Skin of body (tissue), 3 donors: ENCODE measurements at places on chromosomes 7 and 10. TPM values are rescaled to one million over a fixed set of nuclear protein-coding genes. Genes with fewer than 3 reads are reported as not detected.

The GPR146 gene
- 9.3 TPM for total RNA-seq

DNA sequence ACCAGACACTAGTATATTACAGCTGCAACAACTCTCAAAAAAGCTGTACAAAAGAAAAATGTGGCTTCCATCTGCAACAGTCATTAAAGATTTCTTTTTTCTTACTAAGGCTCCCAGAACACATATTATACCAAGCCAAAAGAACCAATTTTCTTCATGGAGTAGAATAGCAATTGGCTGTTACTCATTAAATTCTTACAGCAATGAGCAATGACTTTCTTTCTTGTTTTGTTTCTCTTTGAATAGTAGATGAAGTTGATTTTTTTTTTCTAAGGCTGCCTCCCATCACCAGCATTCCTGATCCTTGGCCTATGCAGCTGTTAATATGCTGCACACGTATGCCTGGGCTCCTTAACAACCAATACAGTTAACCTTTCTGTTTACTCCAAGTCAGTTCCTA lies 36.6 kb upstream of the SPOCK2 start:
- DNase-seq: peak; percentile 85

- no peak for DNase-seq
These were observed 220.5 kb downstream of the TCERG1L start for GRCh38 chr10:131090761-131091661.

DNA sequence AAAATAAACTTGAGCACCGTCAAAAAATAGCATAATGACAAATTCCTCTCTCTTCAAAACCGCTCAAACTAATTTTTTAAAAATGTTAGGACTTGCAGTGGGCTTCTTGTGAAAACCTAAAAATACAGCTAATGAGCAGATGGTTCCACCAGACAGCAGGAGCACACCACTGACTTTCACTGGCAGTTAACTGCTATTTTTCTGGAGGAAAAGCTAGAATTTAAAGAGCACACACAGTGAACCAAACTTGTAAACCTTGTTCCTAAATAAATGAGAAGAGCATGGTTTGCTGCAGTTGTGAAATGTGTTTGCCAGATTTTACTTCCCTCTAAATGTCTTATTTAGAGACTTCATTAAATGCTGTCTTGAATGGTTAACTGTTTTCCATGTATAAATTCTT lies 143.9 kb downstream of the RAPGEF5 start:
- peak; percentile 20 for DNase-seq

DNA sequence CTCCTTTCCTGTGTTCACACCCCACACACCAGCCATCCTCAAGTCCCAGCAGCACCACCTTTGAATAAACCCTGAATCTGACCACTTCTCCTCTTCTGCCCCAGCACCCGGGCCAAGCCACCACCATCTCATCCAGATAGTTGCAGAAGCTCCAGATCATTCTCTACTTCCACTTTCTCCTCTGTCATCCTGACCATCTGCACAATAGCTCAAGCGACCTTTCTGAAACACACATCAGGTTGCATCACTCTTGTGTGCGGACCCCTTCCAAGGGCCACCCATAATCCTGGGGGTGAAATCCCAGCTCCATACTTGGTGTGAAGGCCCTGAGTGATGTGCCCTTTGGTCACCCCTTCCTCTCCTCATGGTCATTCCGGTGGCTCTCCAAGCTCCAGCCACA lies 187.4 kb upstream of the GALNT17 start:
- no peak for DNase-seq

The ZNF736 gene
- total RNA-seq: 22.1 TPM

DNA sequence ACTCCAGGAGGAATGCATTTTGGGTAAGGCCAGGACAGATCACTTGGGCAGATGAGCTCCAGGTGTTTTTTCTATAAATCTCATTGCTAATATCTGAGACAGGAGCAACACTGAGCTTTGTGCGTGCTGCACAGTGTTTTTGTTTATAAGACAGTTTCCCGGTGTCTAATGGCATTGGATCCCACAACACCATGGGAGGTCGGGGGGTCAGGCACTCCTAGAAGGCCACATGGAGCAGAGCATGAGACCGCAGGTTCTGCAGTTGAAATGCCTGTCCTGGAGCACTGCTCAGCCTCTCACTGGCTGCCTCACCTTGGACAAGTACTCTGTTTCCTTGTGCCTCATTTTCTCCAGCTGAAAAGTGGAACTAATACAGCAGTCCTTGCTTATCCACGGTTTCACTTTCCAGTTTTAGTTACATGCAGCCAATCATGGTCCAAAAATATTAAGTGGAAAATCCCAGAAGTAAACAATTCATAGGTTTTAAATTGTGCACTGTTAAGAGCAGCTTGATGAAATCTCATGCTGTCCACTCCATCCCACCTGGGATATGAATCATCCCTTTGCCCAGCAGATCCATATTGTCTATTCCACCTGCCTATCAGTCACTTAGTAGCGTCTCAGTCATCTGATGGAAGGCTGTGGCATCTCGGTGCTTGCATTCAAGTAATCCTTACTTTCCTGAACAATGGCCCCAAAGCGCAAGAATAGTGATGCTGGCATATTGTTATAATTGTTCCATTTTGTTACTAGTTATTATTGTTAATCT lies 35.2 kb downstream of the ATXN7L1 start:
- DNase-seq: no peak

DNA sequence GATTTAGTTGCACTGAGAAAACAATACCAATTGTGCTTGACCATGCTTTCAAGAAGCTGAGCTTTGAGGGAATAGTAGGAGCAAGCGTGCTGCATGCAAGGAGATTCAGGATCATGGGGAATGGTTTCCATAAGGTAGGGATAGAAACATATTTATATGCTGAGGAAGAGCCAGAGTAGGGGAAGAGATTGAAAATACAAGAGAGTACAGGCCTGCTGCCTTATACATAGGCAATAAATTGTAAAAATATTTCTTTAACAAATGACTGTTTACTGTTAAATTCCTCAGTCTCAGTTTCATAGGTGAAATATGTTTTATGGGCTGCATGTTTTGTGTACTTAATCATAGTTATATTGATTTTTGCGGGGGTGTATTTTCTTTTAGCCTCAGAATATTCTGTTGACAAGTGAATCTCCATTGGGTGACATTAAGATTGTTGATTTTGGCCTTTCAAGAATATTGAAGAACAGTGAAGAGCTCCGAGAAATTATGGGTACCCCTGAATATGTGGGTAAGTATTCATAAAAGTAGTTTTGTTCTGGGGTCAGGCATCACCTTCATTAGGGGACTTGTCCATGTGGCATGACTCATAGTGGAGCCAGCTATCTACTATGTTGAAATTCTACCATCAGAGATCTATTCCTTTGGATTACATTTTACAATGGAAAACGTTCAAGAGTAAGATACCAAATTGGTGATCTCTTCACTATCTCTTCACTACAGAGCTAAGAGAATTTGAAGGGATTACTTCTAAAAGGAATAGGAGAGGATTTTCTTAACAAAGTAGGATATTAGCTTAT lies 36.5 kb downstream of the STK17A start:
- DNase-seq: no peak

The CFAP58 gene
- total RNA-seq: 0.39 TPM

DNA sequence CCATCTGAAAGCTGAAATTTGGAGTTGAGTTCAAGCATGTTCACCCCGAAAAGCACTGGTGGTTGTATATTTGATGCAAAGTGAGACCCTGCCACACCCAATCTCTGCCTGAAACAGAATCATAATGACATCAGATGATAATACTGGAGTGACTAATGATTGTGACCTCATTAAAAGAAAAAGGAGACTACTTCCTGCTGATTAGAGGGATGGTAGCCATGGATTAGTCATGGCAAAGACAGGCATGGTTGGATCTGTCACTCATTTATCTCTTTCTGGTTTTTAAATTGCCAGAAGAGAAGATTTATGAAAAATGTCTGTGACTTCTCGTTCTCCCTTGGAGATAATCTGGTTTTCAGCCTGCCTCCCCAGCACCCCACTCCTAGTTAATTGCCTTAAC lies 101.2 kb downstream of the BAMBI start:
- no peak for DNase-seq

GRCh38 chr7:121519548-121520521 lies 123.7 kb upstream of the FAM3C start:
- DNase-seq: no peak

The ICA1 gene
- 14.9 TPM for total RNA-seq

The GPER1 gene
- total RNA-seq: 1.6 TPM

GRCh38 chr7:44961844-44962482 lies 16.9 kb downstream of the MYO1G start:
- no peak for DNase-seq

DNA sequence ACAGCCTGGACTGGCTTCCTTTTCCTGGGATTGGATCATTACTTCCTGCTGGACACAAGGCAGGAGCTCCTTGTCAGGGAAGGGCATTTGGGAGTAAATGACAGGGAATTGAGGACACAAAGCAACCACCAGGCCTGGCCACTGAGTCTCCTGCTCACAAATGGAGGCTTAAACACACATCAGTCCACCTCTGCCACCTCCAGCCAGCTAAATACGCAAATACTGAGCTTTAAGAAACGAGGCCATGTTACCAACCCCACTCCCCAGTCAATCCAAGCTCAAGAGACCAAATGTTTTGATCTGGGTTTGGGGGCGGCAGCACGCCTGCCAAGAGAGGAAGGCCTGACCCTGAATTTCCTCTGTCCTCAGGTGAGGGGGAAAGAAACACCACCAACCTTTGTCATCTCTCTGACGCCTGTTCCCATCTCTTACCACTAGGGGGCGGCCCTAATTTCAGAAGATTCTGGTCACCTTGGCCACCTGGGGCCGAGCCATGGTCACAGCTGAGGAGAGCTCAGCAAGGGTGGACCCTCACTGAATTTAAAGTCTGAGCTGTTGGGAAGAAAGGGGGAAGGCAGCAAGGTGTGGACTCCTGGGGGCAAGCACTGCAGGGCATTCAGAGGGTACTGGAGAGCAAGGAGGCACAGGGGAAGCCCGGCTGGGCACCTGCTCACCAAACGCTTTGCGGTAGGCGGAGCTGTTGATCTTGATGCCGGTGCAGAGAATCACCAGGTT lies 16.5 kb downstream of the AIFM2 start:
- DNase-seq: no peak

GRCh38 chr10:85596389-85596788 lies 770.2 kb downstream of the GRID1 start:
- no peak for DNase-seq

GRCh38 chr10:118370499-118370898 lies 28.4 kb upstream of the FAM204A start:
- no peak for DNase-seq

DNA sequence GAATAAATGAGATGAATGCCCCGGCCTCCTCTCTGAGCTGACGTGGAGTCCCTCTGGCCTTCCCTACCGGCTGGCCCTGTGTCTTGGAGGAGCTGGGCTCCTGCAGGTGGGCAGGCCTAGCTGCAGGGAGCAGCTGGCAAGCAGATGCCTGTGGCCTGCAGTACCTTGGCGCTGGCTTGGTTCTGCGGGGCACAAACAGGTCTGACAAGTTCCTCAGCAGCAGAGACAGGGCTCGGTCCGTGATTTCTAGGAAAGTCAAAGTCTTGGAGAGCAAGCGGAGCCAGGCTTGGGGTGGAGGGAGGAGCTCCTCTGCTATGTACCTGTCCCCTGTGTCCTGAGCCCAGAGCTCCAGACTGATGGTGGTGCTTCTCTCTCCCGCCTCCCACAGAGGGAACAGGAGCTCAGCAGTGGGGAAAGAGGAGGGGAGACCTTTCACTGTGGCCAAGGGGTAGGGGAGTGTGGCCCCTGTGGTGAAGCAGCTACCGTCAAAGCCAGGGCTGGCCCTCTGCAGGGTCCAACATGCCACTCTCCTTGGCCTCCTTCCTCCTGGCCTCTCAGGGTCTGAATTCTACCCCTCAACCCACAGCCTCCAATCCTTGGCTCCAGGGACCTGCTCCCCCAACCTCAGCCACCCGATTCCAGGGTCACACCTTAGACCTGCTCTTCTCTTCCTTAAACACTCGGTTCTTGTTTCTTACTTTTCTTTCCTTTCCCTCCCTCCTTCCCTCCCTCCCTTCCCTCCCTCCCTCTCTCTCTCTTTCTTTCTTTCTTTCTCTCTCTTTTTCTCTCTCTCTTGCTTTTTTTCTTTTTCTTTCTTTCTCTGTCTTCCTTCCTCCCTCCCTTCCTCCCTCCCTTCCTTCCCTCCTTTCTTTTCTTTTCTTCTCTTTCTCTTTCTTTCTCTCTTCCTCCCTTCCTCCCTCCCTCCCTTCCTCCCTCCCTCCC lies 20.1 kb downstream of the MYL10 start:
- no peak for DNase-seq

GRCh38 chr7:142906643-142907042 lies 21.1 kb upstream of the TRPV6 start:
- no peak for DNase-seq

The ZNF479 gene
- total RNA-seq: not detected

DNA sequence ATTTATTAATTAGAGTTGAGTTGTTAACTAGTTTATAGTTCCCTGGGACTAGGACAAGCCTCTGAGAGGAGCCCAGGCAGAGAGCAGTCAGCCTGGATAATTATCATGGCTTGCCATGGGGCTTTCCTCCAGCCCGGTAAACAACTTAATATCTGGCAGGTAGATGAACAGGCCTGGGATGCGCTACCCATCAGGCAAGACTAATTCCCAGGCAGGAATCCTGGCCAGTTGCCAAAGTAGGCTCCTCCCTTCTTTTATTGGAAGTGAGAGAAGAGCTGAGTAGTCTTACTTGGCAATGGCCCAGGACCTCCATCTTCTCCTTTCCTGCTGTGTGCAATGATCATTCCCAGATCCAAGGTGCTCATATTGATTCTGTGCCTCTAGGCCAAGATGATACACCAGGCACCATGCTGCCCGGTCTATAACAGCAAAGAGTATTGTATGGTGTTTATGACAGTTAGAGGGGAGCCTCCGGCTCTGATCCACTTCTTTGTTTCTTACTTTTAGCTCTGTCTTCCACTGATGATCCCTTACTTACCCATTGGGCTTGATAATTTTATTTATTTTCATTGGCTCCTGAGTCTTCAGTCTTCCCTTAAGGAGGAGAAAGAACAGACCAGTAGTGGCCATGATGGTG lies 408.7 kb downstream of the REEP3 start:
- DNase-seq: no peak

DNA sequence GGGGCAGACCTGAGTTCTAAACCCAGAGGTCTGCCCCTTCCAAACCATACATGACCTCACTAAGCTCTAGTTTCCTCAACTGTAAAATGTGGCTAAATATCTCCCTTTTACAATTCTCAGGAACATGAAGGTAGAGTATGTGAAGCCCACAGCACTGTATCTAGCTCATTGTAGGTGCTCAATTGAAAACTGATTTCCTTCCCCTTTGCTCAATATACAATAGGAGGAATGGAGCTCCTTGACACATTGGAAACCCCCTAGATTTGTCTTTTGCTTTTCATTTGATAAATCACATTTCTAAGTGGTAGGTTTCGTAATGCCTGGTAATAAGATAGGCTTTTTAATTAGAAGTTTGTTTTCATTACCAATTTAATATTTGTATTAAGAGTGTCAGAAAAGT lies 153.3 kb downstream of the ARID5B start:
- no peak for DNase-seq
